ENCODE measurements at places on chromosomes 4 and X.

DNA sequence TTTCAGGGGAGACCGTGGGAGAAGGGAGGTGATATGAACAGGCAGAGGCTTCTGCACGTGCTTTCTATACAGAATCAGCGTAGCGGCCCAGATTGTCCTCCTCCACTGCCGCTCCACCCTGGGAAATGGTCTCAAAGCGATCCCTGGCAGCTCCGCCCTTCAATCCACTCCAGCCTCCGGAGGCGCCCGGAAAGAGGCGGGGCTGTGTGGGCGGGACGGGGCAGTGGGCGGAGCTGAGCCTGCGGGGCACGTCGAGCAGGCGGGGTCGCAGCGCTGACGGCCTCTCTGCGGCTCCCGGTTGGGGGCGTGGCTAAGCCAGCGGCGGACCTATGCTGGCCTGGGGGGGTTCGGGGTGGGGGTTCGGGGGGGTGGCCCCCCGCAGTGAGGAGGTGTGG, 210 bp upstream of the SMIM10L2A start:
- DNase-seq = peak; percentile 45

DNA sequence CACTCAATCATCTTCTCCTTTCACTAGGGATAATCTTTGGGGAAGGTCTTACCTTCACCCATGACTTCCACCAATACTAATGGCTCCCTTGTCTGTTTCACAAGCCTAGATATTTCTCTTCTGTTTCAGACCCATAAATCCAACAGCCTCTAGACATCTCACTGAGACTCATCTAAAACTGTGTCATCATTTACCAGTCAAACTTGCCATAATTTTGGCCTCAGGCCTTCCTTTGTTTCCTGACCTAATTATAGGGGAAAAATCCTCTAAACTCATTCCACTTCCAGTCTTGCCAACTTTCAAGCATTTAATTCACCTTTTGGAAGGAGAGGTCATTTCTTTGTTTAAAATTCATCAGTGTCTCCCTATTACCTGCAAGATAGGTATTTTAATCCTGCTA, 181.0 kb upstream of the CNKSR2 start:
- no peak for DNase-seq

DNA sequence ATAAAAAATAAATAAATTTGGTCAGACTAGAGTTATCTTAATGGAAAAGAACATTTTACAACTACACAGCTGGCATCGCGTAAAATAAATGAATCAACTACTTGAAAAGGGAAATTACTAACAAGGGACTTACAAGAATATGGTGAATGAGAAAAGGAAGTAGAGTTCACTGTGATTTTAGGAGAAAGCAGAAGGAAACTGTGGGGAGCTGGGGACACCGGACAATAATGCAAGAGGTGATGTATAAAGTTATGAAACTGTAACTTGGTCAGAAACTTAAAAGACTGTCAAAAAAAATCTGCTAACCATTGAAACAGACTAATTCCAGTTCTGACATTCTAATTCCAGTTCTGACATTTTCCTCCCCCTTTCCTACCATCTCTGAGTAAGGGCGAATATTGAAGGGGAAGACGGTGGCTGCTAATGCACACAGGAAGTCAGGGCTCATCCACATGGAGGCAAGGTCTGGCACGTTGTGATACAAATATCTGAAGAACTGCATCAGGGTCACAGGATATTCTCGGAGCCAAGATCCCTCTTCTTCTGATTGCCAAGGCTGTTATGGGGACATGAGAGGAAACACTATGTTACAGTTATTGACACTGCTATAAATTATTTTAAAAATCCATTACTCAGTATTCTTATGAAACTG, 170.5 kb downstream of the CDS1 start:
- no peak for DNase-seq

GRCh38 chr4:121977251-121978171, 25.7 kb upstream of the TRPC3 start:
- no peak for DNase-seq

- no peak for DNase-seq
These were observed 19.0 kb downstream of the NELFA start for GRCh38 chr4:1989533-1990347.

- no peak for DNase-seq
These were observed 66.3 kb downstream of the TAB3 start for GRCh38 chrX:30822764-30823163.

- no peak for DNase-seq
These were observed 80.7 kb upstream of the EOLA2 start for GRCh38 chrX:150018931-150019361.

DNA sequence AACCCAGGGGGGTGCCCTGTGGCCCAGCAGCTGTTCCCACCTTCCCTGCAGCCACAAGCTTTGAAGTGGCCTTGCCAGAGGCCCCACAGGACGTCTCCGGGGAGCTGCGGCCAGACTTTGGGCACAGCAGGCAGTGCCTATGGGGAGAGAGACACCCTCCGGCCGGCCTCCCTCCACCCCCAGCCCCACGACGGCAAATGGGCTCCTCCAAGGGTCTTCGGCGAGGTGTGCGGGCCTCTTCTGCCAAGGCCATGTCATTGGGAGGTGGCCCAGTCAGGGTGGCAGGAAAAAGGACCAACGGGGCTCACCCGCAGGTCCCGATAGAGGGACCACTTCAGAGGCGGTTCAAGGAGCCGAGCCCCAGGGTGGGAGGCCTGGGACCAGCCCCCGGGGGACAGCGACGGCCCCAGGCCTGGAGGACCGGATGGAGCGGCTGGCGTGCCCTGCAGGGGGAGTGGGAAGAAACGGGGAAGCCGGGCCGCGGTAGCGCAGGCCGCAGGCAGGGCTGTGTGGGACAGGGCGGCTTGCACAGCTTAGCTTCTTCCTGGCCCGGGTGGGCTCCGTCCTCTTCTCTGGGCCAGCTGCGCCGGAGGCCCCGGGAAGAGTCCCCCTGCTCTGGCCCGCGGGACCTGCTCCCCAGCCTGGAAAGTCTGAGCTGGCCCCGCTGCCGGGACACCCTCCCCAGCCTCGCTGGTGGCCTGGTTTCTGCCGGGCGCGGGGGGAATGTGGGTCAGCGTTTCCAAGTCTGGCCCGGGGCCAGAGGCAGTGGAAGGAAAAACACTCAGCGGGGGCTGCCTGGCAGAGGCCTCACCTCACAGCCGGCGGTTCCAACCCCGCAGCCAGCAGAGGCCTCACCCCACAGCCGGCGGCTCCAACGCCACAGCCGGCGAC, 21.9 kb upstream of the SPON2 start:
- DNase-seq = no peak

GRCh38 chr4:25160714-25161592, 704 bp upstream of the SEPSECS start:
- DNase-seq = no peak

DNA sequence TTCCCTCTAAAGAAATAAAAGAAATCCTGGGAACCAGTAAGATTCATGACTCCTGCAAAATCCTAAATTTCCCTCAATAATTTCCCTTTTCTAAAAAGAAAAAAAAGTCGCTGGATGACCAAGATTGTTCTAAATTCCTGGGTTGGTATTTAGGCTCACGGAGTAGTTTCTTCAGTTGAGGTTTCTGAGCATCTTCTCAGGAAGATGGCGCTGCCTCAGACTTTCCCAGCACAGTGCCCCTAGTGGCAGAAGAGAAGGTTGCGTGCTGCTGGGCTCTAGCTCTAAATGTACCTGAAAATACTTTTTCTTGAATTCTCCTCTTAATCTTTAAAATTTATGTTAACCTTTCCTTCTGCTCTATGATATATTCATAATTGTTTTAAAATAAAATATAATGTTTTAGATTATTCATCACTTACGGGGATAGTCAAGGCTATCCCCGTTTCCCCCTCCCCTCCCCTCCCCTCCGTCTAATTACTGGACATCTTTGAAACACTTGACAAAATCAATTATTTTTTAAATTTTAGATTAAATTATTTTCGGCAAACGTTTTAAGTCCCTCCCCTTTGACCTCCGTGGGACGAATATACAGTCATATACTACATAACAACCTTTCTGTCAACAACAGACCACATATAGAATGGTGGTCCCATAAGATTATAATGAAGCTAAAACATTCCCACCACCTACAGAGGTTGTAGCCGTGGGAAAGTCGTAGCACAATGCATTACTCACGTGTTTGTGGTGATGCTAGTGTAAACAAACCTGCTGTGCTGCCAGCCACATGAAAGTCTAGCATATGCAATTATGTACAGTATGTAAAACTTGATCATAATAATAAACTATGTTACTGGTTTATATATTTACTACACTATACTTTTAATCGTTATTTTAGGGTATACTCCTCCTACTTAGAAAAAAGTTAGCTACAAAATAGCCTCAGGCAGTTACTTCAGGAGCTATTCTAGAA, 41.0 kb upstream of the GATB start:
- peak; percentile 20 for DNase-seq

DNA sequence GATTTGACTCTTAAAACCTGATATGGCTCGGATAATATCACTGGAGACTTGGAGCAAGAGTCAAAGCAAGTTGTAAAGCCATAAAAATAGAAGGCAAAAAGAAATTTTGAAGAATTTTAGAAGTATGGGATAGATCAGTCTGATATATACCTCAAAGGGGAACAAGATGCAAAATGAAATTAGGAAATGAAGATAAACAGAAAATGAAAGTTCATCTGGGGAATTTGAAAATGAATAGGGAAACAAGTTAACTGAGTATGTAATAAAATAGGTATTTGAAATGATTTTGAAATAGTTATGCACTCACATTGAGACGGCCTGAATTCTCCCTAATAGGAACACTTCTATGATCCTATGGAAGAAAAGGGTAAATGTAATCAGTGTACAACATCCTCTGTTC, 5.7 kb downstream of the CYP2U1 start:
- DNase-seq = no peak

GRCh38 chrX:51876441-51876840, 17.0 kb upstream of the MAGED1 start:
- DNase-seq = no peak

GRCh38 chr4:147370881-147371280, 110.0 kb upstream of the EDNRA start:
- DNase-seq = no peak

DNA sequence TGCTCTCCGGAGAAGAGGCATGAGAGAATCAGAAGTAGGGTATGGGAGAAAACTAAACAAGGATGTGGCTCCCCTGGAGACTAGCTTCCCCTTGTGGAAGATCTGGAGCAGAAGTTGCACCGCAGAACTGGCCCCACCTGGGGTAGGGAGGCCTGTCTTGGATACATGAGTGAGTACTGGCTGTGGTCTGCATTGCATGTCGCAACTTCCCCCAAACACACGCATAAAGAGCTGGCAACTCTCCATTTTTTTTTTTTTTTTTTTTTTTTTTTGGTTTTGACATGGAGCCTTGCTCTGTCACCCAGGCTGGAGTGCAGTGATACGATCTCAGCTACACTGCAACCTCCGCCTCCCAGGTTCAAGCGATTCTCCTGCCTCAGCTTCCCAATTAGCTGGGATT, 119.9 kb downstream of the EGF start:
- no peak for DNase-seq

DNA sequence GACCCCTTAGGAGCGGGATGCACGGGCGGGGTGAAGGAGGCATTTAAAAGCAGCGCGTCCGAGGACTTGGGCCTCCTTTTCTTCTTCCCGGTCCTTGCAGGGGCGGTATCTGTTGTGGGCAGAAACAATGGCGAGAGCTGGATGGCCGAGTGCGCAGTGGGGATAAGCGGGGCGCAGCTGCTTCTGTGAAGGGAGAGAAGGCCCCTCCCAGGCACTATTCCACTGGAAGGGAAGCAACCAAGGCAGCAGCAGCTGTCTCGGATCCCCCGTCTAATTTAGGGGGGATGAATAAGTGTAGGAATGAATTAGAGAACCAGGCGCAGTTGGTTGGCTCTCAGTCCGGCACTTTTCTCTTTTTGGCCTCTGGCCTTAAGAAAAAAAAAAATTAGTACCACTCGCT, 995 bp downstream of the SMARCA5 start:
- no peak for DNase-seq

DNA sequence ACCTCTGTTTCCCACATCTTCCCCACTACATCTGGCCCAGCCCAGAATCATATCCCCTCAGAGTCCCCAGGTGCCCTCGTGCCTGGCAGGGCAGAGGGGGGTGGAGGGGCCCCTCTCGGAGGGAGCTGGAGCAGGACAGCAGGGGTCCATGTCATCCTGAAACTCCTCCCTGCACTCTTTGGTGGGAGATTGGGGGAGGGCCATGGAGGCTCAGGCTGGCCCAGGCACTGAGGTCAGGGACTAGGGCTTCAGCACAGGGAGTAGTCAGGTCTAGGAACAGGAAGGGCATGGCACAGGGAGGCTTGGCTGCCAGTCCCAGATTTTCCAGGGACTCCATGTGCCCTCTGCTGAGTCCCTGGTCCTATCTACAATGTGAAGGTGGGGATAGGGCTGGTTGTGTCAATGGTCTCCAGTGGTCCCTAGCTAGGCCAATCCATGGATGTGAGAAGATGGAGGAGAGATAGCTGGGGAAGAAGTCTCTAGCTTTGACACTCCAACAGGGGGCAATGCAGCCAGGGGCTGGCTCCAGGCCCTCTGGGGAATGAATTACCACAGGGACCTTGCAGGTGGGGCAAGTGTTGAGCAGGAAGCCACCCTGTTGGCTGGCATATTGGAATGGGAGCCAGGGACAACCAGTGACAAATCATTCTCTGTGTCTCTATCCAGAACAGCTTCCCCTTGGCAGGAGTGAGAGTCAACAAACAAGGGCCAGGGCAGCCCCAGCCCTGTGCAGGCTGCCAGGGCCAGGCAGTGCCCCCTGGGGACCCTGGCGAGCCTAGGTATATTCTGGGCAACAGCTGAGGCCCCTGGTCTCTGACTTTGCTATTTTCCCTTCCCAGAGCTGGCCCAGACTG, 154.4 kb downstream of the EFNB1 start:
- no peak for DNase-seq

- DNase-seq = no peak
These were observed 59.5 kb upstream of the TMEM150C start for GRCh38 chr4:82621251-82621650.

DNA sequence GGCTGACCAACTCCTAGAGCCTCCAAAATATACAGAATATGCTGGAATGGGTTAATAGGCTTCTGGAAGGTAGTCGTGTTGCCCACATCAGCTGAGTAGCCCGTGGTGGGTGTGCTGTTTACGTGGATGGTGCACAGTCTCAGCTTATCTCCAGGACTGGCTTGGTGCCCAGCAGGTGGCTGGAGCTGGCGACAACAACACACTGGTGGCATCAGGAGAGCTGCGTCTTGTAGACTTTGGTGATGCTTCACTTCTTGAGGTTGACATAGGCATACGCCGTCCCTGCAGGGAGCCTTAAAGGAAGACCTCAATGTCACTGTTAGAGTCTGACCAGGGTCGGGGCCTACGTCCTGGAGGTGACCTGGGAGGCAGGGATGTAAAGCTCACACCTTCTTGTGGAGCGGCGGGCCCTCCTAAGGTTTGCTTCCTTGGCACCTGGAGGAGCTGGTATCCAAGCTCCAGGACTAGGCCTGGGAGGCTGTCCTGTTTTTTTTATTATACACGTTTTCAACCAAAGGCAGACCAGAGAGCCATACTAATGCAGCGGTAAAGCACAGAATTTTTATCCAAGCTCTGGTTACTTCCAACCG, 26.5 kb upstream of the RBMX start:
- no peak for DNase-seq

DNA sequence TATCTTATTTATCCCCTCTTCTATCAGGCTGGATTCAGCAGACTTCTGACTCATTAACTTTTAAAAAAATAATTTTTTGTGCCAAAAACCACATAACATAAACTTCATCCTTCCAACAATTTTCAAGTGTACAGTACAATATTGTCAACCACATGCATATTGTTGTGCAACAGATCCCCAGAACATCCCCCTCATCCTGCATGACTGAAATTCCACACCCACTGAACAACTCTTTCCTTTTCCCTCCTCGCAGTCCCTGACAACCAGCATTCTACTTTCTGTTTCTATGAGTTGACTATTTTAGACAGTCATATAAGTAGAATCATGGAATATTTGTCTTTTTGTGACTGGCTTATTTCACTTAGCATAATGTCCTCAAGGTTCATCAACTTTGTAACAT, 2.2 kb upstream of the MID2 start:
- DNase-seq = no peak

Measured in NCI-H1694 treated with DMSO at 0.1 percent for 48 hours (cell line).